ENCODE measurements at places on chromosomes 16 and 17. TPM values are rescaled to one million over a fixed set of nuclear protein-coding genes. Genes with fewer than 3 reads are reported as not detected.

GRCh38 chr17:75914643-75915267 lies 10.1 kb upstream of the MRPL38 start:
- DNase-seq, result no peak

GRCh38 chr17:40818733-40819527 lies 3.5 kb downstream of the KRT10 start:
- DNase-seq, result peak; percentile 82

DNA sequence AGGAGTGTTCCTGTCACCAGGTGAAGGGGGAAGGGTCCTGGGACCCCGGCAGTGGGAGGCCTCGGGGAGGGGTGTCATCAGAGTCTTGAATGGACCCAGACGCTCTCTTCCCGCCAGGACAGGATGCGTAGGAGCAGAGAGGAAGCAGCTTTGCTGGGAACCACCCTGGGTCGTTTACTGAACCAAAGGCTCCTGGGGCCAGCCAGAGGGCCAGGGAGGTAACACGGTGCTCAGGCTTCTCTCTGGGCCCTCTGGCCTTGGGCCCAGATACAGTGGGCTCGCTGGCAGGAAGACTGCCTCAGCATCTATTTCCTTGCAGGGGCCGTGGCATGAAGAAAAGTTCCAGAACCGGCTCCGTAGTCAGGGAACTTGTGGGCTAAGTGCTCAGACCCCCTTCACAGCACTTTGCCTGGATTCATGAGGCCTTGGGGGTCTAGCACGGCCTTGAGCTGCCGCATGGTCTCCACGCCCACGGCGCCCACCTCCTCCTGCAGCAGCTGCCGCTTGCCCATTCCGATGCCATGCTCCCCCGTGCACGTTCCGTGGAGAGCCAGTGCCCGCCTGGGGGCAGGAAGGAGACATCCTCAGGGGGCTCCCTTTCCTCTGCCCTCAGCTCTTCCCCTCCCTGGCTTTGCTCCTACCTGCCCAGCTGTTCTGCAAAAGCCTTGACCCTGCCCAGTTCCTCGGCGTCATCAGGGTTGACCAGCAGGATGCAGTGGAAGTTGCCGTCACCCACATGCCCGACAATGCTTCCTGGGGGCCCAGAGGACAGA lies 4.4 kb downstream of the LDHD start:
- DNase-seq, result no peak

GRCh38 chr16:4847774-4848587 lies 700 bp downstream of the UBN1 start:
- DNase-seq, result peak; percentile 31

GRCh38 chr17:17231621-17232302 lies 5.2 kb downstream of the FLCN start:
- no peak for DNase-seq

- DNase-seq, result no peak
These were observed 63.5 kb upstream of the USP7 start for GRCh38 chr16:9027070-9027799.

The KCNJ18 gene
- total RNA-seq, result not detected

Data from activated CD4-positive, alpha-beta T cell treated with anti-CD3 and anti-CD28 coated beads, Interleukin-2, amount 10 ng/mL, durations not matched to agents 7 days and 5 days (primary cell).